ENCODE measurements at places on chromosomes 16 and 17.

GRCh38 chr16:78742501-78743283, 643.2 kb downstream of the WWOX start:
- DNase-seq = peak; percentile 71

DNA sequence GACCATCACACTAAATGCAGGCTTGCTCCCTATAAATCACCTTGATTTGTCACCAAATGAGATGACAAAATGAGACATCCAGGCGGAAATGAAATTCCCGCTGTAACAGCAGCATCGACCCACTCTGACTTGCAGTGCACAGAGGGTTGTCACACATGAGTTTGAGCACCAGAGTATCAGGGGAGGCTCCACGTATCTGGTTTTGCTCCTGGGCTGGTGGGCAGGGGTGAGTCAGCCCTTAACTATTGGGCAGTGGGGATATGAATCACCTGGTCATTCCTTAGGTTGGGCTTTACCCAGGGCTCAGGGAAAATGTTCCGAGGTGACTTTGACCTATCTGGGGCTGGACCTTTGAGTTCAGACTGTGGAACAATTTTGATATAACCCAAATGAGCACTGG, 245.2 kb upstream of the CCL2 start:
- DNase-seq = no peak

- no peak for DNase-seq
Measured at GRCh38 chr17:62643496-62643895, 16.0 kb downstream of the MRC2 start.

GRCh38 chr17:37792787-37793186, 47.9 kb upstream of the HNF1B start:
- DNase-seq = no peak

- DNase-seq = no peak
Measured at GRCh38 chr17:38748892-38749222, 721 bp upstream of the PCGF2 start.

- DNase-seq = no peak
Measured at GRCh38 chr16:47731252-47731651, 270.1 kb downstream of the PHKB start.

DNA sequence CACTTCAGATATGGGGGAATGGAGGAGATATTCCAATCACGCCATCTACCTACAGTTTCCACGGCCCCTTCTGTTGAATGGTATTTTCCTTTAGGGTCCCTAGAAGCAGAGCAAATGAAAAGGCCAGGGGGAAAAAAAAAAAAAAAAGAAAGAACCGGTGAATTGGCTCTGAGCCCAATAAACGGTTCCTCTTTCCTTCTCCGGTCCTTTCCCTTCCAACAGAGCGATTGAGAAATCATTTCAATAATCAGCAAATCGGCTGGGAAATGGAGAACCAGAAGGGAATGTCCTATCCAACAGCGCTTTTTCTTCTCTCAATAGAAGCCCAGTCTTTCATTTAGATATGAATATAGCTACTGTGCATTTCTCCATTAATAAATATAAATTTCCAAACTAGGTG, 26.8 kb upstream of the HOXB13 start:
- no peak for DNase-seq

DNA sequence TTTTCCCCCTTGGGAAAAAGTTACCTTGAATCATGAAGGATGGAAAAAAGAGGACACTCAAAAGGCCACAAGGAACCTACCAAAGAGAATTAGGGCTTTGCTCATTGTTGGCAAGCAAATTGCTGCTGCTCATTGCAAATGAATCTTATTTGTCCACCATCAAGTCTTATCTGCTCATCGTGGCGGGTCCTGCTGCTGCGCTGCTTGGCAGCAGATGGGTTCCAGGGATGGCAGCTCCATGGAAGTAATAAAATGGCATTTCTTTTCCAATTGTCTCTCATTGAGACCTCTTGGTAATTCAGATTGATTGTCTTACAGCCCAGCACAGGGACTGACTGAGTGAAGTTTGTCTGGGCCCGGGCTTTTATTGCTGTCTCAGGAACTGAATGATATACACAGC, 118.7 kb downstream of the MRM1 start:
- DNase-seq = no peak

DNA sequence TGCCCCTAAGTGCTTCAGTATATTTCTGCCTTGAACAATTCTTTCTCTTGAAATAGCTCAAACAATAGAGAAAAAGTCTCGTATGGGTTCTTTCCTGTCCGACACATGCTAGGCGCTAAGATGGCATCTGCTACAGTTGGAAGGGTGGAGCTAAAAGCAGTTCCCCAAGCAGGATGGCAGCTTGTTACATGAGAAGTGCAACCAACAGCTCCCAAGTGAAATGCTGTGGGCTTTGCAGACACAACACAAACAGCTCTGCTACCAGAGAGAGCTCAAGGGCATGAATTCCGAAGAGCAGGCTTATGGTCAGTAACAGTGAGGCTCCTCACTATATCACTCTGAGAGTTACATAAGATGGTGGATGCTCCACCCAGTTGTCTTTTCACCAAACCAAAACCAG, 83.8 kb downstream of the VPS53 start:
- no peak for DNase-seq

DNA sequence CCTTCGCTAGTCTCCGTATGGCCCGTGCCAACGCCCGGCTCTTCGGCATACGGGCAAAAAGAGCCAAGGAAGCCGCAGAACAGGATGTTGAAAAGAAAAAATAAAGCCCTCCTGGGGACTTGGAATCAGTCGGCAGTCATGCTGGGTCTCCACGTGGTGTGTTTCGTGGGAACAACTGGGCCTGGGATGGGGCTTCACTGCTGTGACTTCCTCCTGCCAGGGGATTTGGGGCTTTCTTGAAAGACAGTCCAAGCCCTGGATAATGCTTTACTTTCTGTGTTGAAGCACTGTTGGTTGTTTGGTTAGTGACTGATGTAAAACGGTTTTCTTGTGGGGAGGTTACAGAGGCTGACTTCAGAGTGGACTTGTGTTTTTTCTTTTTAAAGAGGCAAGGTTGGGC, 2.5 kb downstream of the RPL13 start:
- no peak for DNase-seq

GRCh38 chr16:17233318-17234002, 237.3 kb downstream of the XYLT1 start:
- no peak for DNase-seq

- no peak for DNase-seq
Measured at GRCh38 chr16:65453646-65454045, 331.8 kb upstream of the CDH11 start.

- peak; percentile 75 for DNase-seq
Measured at GRCh38 chr17:42101513-42102292, 3.4 kb upstream of the ZNF385C start.

- no peak for DNase-seq
Measured at GRCh38 chr16:31085411-31085810, 3.3 kb downstream of the PRSS53 start.

GRCh38 chr16:22297871-22298733, 893 bp downstream of the POLR3E start:
- DNase-seq = peak; percentile 89

- DNase-seq = no peak
Measured at GRCh38 chr16:48862087-48862532, 252.1 kb upstream of the N4BP1 start.

DNA sequence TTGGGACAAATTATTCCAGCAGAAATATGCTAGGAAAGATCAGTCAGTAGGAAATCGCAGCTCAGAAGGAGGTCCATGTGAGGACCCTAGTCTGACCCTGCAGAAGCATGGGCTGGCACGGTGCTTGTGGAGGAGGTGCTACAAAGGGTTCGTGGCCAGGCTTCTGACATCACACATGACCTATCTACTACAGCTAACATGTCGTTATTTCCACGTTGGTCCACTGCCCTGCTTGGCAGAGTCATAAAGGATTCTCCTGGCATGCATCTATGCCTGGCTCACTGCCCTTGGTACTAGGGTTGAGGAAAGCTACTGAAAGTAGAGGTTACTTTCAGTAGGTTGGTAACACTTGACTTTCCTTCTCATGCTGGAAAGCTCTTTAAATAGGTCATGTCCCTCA, 118.1 kb upstream of the SHISA6 start:
- no peak for DNase-seq

Data from activated CD8-positive, alpha-beta T cell treated with anti-CD3 and anti-CD28 coated beads, Interleukin-2, amount 10 ng/mL, durations not matched to agents 7 days and 5 days (primary cell).